ENCODE measurements at places on chromosomes 2 and 18.

DNA sequence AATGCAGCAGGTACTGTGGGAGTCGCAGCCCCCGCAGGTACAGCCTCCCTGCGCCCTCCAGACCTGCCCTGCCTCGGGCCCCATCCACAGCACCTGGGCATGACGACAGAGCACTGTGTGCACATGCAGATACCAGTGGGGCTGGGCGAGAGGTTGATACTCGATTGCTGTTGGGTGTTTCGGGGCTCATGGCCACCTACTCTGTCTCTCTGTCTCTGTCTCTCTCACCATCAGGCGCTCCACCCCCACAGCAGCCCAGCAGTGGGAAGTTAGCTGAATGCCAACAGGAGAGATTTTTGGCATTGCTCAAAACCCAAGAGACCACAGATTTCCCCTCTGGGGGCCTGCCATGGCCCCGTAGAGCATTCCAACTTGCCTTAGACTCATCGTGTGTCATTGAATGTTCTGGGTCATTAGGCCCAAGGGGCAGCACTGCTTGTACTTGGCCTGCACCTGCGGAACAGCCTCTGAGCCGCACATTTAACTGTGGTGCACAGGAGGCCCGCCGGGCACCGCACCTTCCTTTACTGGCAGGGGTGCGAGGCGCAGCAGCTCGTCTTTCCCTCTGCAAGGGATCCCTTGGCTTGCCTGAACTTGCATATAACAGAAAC, 18.8 kb downstream of the KCNIP3 start:
- no peak for DNase-seq

GRCh38 chr2:196767101-196767500, 32.4 kb downstream of the GTF3C3 start:
- DNase-seq, result no peak

DNA sequence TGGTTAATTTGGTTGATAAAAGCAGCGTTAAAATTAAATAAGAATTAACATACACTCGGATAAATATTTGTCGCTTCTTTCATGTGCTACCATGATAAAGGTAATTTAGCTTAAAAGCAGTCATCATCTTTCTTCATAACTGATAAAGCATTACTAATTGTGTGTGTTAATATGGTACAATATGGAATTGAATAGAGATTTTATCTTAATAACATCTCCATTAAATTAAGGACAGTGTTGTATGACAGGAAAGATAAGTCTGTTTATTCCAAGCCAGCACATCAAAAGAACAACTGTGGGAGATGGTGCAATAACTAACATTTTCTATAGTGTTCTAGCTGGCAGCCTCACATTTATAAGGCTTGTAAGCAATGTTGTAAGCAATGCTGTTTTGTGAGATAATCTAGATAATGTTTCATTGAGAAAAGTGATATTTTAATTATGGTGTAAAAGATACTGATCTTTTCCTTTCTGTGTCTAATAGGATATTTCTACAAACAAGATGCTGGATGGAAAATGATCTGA, 64.4 kb upstream of the AFF3 start:
- no peak for DNase-seq

DNA sequence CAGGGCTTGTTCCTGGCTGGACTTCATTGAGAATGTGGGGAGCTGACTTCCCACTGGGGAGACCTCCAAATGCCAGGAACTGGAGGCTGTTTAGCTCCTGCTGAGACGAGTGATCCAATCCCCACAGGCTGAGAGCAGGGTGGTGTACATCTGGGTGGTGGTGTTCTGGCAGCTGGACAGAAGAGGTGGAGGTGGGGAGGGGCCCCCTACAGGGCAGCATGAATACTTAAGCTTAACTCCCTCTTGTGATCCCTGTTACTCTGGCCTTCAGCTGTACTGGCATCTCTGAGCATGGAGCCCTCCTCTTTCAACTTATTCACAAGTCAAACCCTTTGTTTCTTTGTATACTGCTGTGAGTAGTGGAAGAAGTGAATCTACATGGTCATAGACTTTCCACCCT, 167.8 kb upstream of the LYPD1 start:
- no peak for DNase-seq

DNA sequence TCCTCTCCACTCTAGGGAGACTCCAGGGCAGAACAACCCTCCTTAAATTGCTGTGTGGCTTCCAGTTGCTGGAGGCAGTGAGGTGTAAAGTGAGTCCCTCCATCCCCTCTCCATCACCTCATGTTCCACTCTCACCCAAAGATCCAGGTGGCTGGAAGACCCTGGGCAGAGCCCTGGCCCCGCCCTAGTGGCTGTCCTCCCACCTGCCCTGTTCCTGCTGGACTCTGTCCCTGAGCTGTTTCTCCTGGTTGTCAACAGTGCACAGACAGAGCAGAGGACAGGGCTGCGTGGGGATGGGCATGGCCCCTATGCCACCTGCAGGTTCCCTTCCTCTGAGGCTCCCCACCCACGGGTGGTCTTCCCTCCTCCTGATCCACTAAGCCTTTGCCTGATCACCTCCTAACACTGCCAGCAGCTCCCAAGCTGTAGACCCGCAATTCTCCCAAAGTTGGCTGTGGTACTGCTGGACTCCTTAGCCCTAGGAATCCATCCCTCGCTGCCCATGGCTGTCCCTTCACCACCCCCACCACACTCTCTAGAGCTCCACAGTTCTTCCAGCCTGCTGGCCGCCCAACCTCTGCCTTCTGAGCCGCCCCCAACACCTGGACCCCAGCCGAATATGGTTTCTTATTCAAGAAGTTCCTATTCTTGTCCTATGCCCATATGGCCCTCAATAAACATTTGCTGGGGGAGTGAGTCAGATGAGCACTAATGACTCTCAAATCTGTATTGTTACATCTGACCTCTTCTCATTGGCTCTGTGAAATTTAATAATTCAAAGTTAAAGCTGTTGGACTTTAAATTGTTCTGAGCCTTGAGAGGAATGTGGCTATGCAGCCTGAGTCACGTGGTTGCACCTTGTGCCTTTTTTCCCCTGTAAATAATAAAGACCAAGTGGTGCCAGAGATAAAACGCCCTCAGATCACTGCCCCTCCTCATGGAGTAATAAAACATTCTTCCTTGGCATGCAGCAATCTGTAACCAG, 260.0 kb upstream of the HS6ST1 start:
- DNase-seq, result no peak

DNA sequence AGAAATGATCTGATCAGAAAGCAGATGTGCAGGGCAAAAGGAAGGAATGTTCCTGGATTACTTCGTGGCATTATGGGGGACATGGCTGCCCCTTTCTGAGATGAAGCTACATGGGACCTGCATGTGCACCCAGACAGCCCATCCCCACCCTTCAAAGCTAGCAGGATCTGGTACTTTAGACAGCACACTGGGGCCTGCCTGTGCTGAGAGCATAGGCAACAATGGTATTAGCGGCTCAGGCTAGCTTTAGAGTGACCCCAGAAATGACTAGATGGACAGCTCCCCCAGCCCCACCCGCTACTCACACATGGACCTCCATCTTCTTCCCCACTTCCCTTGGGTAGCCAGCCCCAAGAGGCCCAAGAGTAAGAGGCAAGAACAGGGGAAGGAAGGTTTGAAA, 61.5 kb upstream of the NFE2L2 start:
- no peak for DNase-seq

DNA sequence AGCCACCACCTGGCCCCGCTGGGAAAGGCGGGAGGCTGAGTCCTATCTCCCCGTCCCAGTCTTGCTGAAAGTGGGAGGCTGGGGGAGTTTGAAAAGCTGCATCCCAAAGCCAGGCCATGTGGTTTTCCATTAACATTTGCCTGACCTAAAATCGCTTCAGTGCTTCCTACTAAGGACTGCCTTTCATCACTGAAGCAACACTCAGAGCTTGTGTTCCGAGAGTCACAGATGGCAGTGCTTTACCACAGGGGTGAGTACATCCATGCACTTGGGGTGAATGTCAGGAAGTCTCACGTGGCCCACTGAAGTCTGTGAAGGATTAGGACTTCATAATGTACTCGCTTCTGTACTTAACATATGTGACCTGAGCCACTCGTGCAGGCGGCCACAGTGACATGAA, 43.3 kb downstream of the PXDN start:
- DNase-seq, result no peak

- no peak for DNase-seq
Observed at GRCh38 chr18:8602040-8602439, 7.2 kb upstream of the RAB12 start.

GRCh38 chr2:231138699-231139098, 13.9 kb upstream of the HTR2B start:
- no peak for DNase-seq
